ENCODE measurements at places on chromosomes 4 and X.
A peak's percentile ranks its signal among the peaks of the same experiment; 100 is the strongest.

DNA sequence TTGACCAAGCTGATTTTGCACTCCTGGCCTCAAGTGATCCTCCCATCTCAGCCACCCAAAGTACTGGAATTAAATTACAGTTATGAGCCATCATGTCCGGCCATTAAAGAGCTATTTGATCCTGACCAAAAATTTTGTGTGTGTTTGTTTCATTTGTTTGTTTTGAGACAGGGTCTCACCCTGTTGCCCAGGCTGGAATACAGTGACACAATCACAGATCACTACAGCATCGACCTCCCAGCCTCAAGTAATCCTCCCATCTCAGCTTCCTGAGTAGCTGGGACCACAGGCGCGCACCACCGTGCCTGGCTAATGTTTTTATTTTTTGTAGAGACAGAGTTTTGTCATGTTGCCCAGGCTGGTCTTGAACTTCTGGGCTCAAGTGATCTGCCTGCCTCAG lies 82.9 kb upstream of the RBPJ start:
- no peak overlapping the region for H3K4me3 ChIP-seq
- H3K36me3 ChIP-seq = no peaks in the 10 kb centered on the region
- H3K27ac ChIP-seq = no peak overlapping the region

DNA sequence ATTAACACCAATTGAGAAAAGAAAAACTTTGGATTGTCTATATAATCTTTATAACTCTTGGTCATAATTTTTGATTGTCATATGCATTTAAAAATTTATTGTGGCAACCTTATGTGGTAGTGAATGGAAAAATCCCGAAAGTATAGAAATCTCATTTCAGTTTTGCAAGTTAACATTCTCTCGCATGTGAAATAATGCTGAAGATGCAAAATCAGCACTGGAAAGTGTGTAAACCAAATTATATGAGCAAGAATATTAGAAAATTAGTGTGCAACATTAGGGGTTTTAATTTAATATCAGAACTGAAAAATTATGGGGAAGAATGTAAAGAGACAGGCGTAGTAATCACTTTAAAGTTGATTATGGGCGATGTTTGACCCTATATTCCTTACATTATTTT lies 1472.8 kb downstream of the PCDH7 start:
- no peak overlapping the region for H3K27ac ChIP-seq
- H3K4me1 ChIP-seq = no peaks in the 10 kb centered on the region
- H3K27me3 ChIP-seq = no peaks in the 10 kb centered on the region
- no peak overlapping the region for H3K4me3 ChIP-seq

DNA sequence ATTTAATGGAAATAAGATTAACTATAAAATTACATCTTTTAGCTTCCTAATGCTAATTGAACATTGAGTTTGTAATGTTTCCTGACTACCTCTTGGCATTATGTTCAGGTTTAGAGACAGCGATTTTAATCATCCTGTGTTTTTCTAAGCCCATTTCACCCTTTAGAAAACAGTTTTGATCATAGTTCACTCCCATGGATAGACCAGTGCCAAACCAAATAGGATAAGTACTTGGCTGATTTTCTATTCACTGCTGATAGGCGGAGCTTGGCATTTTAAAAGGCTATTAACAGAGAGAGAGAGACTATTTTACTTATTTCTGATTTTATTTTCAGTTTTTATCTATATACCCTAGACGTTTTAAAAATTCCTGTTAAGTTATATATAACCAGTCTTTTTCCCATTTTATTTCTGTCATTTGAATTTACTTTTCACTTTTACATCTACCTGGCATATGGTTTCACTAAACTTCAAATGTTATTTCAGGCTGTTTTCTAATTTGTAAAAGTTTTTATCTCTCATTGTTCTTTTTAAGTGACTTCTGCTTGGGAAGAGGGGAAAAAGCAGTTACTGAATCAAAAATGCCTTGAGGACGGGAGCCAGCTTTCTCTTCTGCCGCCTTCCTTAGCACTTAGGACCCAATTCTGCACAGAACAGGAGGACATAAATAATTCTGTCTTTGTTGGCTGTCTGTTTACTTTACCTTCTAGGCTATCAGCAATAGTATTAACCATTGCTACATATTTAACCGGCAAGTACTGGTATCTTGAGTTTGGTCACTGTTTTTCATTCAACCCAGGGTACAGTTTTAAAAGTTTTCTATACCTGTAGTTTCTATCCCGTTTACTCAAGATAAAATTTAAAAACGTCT lies 46.4 kb downstream of the SGMS2 start:
- H3K27me3 ChIP-seq = no peaks in the 10 kb centered on the region
- H3K4me3 ChIP-seq = peak overlapping the region; percentile 5
- DNase-seq = no peak
- peaks cover 3% of the 10 kb centered on the region for H3K4me1 ChIP-seq
- H3K27ac ChIP-seq = no peak overlapping the region

GRCh38 chrX:76076124-76076523 lies 96.7 kb upstream of the PBDC1 start:
- no peaks in the 10 kb centered on the region for H3K27me3 ChIP-seq
- DNase-seq = no peak
- no peak overlapping the region for H3K4me3 ChIP-seq
- no peaks in the 10 kb centered on the region for H3K4me1 ChIP-seq
- H3K27ac ChIP-seq = no peak overlapping the region

GRCh38 chrX:11540532-11541377 lies 125.0 kb downstream of the ARHGAP6 start:
- H3K4me1 ChIP-seq = no peaks in the 10 kb centered on the region
- H3K27me3 ChIP-seq = no peaks in the 10 kb centered on the region

- H3K36me3 ChIP-seq = no peaks in the 10 kb centered on the region
- no peaks in the 10 kb centered on the region for H3K4me1 ChIP-seq
- no peaks in the 10 kb centered on the region for H3K27me3 ChIP-seq
- DNase-seq = no peak
These were observed 408.0 kb upstream of the SPOCK3 start for GRCh38 chr4:167642250-167642649.

GRCh38 chrX:41445171-41445570 lies 2.0 kb upstream of the NYX start:
- H3K27me3 ChIP-seq = no peaks in the 10 kb centered on the region
- H3K4me1 ChIP-seq = peaks cover 2% of the 10 kb centered on the region
- H3K4me3 ChIP-seq = no peak overlapping the region
- H3K36me3 ChIP-seq = no peaks in the 10 kb centered on the region
- no peak overlapping the region for H3K27ac ChIP-seq
- no peak for DNase-seq

DNA sequence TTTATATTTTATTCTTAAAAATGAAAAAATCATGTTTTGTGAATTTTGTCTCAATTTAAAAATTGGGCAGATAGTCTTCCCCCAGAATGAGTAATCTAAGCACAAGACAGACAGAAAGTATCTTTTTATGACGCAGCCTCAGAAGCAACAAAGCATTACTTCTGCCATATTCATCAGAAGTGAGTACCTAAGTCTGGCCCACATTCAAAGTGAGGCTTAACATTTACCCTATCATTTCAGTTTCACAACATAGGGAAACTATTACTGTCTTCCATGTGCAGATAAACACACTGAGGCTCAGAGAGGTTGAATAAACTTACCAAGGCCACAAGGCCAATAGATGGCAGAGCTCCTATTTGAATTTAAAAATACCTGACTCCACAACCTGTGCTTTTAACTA lies 4.4 kb upstream of the PRDX4 start:
- no peak overlapping the region for H3K4me3 ChIP-seq
- DNase-seq = no peak
- H3K36me3 ChIP-seq = no peaks in the 10 kb centered on the region
- no peak overlapping the region for H3K27ac ChIP-seq
- H3K4me1 ChIP-seq = no peaks in the 10 kb centered on the region

GRCh38 chrX:95907081-95907480 lies 777.6 kb upstream of the DIAPH2 start:
- DNase-seq = no peak
- no peaks in the 10 kb centered on the region for H3K36me3 ChIP-seq
- H3K4me1 ChIP-seq = no peaks in the 10 kb centered on the region

DNA sequence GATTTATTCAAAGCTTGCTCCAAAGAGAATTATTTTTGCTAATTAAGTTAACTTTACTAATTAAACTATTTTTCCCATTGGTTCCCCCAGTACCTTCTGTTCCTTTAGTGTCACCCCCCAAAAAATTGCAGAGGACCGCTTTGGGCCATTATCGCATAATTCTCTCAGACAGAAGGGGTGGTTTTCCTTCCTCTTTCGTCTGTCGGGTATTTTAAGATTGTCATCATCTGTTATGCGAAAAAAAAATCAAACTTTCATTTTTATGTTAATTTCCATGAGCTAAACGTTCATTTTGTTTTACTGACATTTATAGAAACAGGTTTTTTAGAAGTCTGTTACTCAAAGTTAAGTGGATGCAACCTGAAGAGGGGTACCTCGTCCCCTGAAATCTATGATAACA lies 76.2 kb upstream of the DDX3X start:
- no peak overlapping the region for H3K4me3 ChIP-seq
- no peak for DNase-seq
- H3K36me3 ChIP-seq = no peaks in the 10 kb centered on the region
- no peak overlapping the region for H3K27ac ChIP-seq
- no peaks in the 10 kb centered on the region for H3K27me3 ChIP-seq
- H3K4me1 ChIP-seq = no peaks in the 10 kb centered on the region

GRCh38 chr4:11505221-11505971 lies 76.7 kb upstream of the HS3ST1 start:
- no peaks in the 10 kb centered on the region for H3K27me3 ChIP-seq
- H3K27ac ChIP-seq = no peak overlapping the region
- DNase-seq = no peak
- H3K4me1 ChIP-seq = no peaks in the 10 kb centered on the region
- H3K4me3 ChIP-seq = no peak overlapping the region

GRCh38 chrX:39731735-39732134 lies 366.0 kb downstream of the BCOR start:
- H3K36me3 ChIP-seq = no peaks in the 10 kb centered on the region
- H3K27ac ChIP-seq = peak overlapping the region; percentile 69
- no peak overlapping the region for H3K4me3 ChIP-seq
- H3K27me3 ChIP-seq = no peaks in the 10 kb centered on the region
- peak; percentile 64 for DNase-seq

GRCh38 chr4:54843106-54843505 lies 185.3 kb downstream of the KIT start:
- H3K27me3 ChIP-seq = no peaks in the 10 kb centered on the region
- no peaks in the 10 kb centered on the region for H3K36me3 ChIP-seq
- no peak for DNase-seq

DNA sequence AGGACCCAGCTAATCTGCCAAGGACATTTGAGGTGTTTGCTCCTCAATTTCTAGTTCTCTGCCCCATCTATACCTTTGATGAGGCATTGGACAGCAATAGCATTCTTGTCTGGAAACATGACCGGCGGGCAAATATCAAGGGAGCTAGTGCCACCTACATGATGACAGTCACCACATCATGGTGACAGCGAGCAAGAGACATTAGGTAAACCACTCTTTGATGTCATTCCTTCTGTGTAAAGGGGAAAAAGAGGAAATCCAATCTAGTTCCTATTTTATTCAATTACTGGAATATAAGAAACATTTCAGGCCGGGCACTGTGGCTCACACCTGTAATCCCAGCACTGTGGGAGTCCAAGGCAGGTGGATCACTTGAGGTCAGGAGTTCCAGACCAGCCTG lies 20.7 kb upstream of the IL13RA1 start:
- no peaks in the 10 kb centered on the region for H3K36me3 ChIP-seq
- no peak overlapping the region for H3K4me3 ChIP-seq
- no peak for DNase-seq
- H3K27me3 ChIP-seq = no peaks in the 10 kb centered on the region

DNA sequence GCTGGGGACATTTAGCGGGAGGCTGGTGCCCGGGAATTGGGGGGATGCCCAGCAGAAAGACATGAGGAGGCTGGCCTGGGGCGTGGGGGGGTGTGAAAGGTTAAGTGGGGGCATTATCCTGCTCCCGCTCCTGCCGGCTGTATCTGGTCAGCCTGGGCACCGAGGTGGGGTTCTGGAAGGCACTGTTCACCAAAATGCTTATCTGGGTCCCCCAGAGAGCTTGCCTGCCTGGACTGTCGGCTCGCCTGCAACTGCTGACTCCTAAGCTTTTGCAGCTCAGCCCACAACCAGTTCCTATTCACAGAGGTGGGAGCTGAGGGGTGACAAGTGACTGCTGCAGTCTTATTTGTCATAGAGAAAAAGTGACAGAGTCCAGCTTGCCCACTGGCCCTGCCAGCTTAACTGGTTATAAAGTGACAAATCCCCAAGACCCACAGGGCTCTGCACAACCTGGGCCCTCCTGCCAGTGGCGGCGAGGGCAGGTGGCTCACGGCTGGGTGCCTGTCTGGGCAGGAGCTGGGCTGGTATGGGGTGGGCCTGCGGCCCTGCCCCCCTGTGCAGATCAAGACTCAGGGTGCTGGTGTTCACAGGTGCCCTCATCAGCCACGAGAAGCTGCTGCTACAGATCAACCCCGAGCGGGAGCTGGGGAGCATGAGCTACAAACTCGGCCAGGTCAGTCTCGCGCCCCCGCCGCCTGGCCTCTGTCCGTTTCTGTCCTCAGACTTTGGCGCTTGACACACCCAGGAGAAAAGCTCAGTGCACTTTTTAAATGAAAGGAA lies 23.7 kb upstream of the MSANTD1 start:
- H3K27ac ChIP-seq = no peak overlapping the region
- H3K4me1 ChIP-seq = no peaks in the 10 kb centered on the region
- H3K4me3 ChIP-seq = no peak overlapping the region
- peaks cover 67% of the 10 kb centered on the region for H3K36me3 ChIP-seq
- DNase-seq = no peak

DNA sequence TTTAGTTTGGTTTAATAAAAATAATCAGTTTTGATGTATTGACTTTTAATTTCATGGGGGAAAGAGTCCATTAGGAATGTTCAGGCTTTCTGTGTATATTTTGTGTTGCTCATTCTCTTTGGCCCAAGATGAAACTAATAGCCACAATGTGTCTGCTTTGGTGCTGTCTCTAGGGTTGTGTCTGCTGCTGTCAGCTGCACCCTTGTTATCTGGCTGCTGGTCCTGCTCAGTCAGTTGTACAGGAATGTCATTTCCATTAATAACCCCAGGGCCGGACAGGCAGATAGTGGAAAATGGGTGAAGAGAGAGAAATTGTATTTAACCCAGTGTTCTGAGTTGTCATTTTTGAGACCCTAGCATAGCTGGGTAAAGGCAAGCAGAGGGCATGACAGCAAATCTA lies 115.1 kb downstream of the PHEX start:
- no peaks in the 10 kb centered on the region for H3K36me3 ChIP-seq
- no peak for DNase-seq
- no peaks in the 10 kb centered on the region for H3K27me3 ChIP-seq
- no peaks in the 10 kb centered on the region for H3K4me1 ChIP-seq
- no peak overlapping the region for H3K27ac ChIP-seq
